NCI-H2081 (cell line): ENCODE measurements at places on chromosomes 11 and 22.
A peak's percentile ranks its signal among the peaks of the same experiment; 100 is the strongest.

DNA sequence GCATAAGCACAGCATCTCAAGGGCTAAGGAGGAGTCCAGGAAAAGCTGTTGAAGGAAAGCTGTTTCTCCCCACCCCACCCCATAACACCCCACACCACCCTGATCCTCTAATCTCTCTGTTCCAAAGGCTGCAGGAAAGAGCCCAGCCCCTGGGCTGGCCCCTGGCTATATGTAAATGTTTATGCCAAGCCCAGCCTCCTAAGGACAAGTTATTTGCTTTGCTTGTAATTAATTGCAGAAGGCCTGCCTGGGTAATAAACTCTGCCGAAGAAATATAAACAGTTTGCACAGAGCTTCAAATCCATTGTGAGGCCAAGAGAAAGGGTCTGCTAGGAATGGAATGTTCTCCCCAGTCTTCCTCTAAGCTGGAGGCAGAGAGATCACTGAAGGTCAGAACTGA is 21.2 kb downstream of the ARRB1 start:
- no peak for DNase-seq

- DNase-seq = no peak
Measured at GRCh38 chr22:24772493-24773220, 1.9 kb downstream of the PIWIL3 start.

- no peak for DNase-seq
Measured at GRCh38 chr22:44848791-44849420, 96.5 kb downstream of the ARHGAP8 start.

DNA sequence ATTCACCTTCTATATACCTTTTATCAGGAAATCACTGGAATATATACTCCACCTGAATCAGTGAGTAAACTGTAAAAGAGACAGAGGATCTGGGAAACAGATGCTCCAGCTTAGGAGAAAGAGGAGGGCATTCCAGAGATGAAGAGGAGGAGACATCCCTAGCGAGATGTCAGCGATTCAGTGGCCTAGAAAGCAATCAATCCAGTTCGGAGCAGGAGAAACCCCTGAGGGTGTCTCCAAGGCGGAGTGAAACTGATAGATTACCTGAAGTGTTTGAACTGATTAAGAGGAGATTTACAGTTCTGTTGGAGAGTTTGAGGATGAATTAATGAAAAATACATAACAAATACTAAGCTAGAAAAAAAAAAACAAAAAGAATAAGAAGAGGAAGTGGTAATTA is 24.5 kb upstream of the TNRC6B start:
- peak; percentile 16 for DNase-seq

DNA sequence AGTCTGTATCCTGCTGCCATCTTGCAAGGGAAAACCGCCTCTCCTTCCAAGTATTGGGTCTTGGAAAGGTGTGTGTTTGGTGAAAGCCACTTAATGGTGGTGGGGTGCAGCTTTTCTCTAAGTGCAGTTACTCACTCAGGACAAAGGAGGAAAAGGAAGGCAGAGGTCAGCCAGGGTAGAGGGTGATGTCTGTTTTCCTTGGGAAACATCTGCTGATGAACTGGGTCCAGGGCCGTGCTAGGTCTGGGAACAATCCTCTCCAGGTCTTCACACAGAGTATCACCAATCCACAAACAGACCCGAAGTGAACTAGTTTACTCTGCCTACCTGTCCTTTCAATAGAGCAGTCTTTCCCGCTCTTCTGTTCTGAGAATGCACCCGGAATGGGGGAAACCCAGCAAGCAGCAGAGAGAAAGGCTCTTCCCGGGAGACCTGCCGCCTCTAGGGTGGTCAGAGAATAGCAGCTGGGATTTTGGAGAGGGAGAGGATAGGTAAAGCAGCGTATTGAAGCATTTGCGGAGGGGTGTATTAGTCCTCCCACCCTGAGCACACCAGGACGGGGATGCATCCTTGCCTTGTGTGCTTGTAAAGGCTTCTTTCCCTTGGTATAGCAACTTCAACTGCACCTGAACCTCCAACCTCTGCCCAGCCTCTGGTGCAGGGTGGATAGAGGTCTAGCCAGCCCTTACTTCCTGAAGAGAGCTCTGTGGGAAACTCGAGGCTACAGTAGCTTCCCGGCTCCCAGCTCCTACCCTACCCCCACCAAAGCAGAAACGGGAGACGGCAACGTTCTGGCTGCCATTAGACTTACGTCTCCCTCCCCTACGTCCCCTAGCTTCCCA is 20.7 kb downstream of the LHFPL7 start:
- DNase-seq = no peak
